Frontal cortex (tissue), 4 donors: ENCODE measurements at places on chromosomes 3 and 15.

GRCh38 chr3:160981217-160981938 is 123.8 kb downstream of the B3GALNT1 start:
- DNase-seq, result no peak

DNA sequence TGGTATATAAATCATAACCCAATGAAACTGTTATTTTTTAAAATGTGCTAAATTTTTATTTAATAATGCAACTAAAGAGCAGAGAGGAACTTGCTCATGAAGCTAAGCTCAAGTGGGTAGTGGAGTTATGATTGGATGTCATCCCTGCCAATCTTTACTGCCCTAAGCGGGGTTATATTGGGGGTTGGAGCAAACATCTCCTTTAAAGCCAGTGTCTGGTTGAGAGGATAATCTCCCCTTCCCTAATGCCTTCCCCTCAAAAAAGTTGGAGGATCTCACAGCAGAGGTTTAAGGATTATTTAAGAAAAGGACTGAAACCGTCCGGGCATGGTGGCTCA is 32.1 kb upstream of the CLASP2 start:
- no peak for DNase-seq

DNA sequence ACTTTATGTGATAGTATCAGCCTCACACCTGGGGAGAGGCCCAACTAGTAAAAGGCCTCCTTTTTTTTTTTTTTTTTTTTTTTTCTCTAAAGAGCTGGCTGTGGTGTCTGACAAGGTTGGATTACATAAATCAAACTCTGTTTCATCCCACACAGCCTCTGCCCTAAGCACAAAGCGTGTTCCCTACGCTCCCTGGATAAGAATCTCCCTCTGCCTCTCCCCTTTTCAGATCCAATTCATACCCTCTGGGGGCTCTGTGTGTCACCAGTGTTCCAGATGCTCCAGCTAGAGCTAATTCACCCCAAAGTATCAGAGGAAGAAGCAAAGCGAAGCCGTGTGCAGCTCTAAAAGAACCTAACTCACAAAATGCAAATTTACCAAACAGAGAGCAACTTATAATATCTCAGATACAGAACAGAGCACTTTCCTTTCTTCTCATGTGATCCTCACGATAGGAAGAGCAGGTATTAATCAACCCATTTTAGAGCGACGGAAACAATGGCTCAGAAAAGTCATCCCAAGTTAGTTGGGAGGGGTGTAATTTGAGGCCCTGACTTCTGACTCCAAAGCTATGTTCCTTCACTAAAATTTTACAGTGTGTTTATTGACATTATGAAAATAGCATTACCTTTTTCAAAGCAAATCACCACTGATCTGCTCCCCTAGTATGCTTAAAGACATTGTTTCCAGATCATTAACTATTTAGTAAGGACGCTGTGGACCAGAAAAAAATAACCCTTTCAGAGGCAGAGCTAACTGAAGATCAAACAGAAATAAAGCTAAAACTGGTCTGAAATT is 12.4 kb downstream of the BMF start:
- DNase-seq, result no peak

GRCh38 chr15:61421470-61421869 is 192.4 kb upstream of the RORA start:
- no peak for DNase-seq

- DNase-seq, result no peak
These were observed 34.1 kb upstream of the SPESP1 start for GRCh38 chr15:68896178-68896577.

- DNase-seq, result peak; percentile 80
These were observed 437 bp downstream of the KLF13 start for GRCh38 chr15:31326875-31327668.

GRCh38 chr15:59689626-59690236 is 611 bp upstream of the BNIP2 start:
- DNase-seq, result no peak

DNA sequence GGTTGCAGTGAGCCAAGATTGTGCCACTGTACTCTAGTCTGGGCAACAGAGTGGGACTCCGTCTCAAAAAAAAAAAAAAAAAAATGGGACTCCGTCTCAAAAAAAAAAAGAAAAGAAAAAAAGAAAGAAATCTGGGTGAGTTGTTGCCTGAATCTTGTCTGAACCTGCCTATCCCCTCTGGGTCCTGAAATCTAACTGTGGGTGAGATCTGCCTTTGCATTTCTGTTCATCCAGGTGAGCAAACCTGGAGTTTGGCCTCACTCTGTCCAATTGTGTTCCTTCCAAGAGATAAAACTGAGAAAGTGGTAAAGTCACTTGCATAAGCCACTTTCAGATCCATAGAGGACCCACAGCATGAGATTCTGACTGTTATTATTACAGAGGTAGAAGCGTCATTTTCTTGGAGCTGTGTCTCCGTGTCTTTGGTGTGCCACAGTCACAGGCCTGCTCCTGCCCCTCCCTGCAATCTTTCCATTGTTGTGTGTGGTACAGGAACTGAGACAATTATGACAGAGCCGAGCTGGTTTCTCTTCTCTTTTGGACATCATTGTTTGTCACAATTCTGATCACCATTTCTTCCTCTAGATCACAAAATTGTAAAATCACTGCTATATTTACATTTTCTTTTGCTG is 235.9 kb downstream of the LPP start:
- peak; percentile 10 for DNase-seq
